ENCODE measurements at places on chromosomes 3 and 15. TPM values are rescaled to one million over a fixed set of nuclear protein-coding genes. Genes with fewer than 3 reads are reported as not detected.

- no peak for DNase-seq
Measured at GRCh38 chr3:187223799-187224198, 26.5 kb downstream of the RTP1 start.

GRCh38 chr3:12312010-12312409 is 23.1 kb downstream of the PPARG start:
- DNase-seq, result no peak

- peak; percentile 49 for DNase-seq
Measured at GRCh38 chr3:48232734-48233133, 8.2 kb upstream of the ZNF589 start.

DNA sequence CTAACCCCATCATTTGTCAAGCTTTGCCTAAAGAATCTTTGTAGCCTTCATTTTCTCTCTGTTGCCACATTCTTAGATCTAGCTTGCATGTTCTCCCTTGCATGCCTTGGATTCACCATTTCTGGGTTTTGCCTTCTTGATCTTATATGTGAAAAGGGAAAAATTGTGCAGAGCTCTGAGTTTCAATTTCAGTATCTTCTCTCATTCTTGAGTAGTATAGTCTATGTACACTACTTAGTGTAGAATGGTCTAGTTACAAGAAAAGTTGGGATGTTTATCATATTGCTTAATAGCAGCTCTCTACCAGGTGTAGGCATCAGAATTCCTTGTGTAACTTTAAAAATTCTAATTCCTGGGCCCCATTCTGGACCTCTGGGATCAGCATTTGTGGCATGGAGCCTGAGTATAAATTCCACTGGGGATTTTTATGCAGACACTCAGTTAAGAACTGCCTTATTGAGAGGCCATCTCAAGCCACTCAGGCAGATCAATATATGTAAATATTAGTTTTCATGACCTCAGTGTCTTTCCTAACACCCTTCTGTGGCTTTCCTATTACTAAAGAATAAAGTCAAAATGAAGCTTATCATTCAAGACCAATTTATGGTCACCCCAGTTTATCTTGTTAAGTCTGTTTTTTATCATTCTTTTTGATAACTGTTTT is 23.4 kb downstream of the GTF2E1 start:
- no peak for DNase-seq

- DNase-seq, result no peak
Measured at GRCh38 chr3:128490915-128491690, 1.9 kb downstream of the GATA2 start.

DNA sequence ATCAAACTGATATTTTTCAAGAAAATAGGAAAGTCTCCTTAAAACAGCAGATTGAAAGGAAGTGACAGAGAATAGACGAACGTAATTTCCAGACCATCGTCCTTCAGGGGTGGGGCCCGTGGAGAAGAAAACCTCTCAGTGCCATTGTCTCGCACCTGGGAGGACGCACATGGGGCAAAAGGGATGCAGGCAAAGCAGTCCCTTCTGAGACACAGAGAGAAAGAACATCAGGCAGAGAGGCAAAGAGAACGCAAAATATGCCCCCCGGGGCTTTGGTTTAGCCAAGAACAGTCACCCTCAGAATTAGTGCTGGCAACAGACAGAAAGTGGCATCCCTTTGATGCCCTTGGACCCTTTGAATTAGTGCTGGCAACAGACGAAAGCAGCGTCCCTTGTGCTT is 37.0 kb downstream of the MUC20 start:
- DNase-seq, result no peak

GRCh38 chr3:52277071-52277964 is 1.1 kb downstream of the WDR82 start:
- DNase-seq, result peak; percentile 90

- DNase-seq, result no peak
Measured at GRCh38 chr3:100650651-100651619, 41.5 kb downstream of the ADGRG7 start.

- DNase-seq, result no peak
Measured at GRCh38 chr3:125191730-125192129, 20.8 kb downstream of the SLC12A8 start.

DNA sequence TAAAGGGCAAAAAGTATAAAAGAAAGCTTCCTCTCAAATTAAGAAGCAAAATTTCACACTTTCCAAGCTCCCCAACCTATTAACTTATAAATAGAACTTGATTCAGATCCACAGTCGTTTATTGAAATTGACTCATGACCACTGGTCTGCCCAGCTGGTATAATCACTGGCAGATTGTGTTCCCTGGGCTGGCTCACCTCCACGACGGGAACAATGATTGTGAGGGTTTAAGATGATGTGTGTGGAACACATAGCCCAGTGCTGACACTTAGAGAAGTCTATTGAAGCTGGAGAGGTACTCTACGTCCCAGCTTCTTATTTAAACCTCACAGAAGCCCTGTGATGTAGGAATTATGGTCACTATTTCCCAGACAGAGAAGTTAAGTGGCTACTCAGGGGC is 90.4 kb downstream of the MB21D2 start:
- DNase-seq, result no peak

DNA sequence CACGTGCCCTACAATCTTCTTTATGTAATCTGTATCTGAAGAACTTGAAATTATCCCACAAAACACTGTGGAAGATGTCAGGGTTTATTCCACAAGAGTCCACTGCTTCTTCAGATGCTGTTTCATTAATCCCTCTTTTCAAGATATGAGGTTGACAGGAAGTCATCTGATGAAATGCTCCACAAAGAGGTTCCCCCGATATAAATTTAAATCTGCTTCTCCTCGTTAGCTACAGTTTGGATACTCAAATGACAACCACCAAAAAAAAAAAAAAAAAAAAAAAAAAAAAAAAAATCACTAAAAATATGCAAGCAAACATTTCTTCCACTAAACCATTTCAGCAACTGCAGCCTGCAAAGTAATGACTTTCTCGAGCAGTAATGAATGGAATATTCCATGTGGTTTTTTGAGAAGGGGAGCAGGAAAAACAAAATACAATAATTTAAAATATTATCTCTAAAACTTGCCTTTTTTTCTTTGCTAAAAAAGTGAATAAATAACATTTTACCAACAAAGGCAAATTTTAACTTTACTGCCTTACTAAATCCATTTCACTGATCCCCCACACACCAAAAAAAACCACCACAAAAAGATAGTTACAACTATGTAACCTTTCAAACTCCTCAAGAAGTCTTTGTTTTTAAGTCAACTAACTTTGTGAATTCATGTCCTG is 37.8 kb downstream of the DLG1 start:
- no peak for DNase-seq

DNA sequence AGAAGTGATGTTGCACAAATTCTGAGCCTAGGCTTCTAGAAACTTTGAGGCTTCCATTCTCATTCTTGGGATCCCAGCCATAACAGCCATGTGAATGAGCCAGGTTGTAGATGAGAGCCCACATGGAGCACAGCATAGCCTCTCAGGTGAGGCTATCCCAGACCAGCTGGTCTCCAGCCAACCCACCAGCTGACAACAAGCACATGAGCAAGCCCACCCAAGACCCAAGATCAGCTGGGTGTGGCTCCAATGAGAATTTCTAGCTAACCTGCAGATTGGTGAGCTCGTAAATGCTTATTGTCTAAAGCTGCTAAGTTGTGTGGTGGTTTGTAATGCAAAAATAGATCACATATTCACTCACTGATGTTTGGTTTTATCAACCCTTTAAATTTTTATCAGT is 14.4 kb downstream of the KY start:
- DNase-seq, result no peak

- DNase-seq, result no peak
Measured at GRCh38 chr3:184366619-184367289, 5.2 kb downstream of the POLR2H start.

DNA sequence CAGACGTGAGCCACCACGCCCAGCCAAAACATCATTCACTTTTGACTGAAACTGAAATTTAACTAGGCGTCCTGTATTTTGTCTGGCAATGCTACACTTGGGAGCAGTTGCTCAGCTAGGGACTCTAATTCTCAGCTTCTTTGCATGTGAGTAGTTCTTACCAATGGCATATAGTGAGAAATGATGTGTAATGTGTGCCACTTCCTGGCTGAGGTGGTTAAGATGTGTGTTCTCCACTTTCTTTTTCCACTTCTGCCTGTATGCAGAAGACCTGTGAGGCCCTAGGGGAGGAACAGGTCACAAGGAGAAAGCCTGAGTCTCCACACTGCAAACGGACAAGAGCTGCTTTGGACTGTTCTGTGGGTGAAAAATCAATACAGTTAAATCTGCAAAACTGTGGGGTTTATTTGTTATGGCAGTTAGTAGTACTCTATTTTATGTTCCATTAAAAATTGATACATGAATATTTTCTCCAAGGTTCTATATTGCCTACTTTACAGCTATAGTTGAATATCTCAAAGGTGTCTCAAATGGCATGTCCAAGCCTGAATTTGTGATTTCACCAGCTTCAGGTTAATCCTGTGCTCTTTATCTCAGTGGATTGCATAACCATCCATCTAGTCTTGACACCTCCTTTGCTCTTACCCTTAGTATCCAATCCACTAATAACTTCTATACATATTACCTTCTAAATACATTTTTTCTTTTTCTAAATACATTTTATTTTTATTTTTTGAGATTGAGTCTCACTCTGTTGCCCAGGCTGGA is 59.3 kb downstream of the NR1D2 start:
- DNase-seq, result no peak

- no peak for DNase-seq
Measured at GRCh38 chr15:101844916-101845315, 32.9 kb downstream of the OR4F15 start.

- no peak for DNase-seq
Measured at GRCh38 chr3:15342246-15342645, 9.9 kb upstream of the SH3BP5 start.

- no peak for DNase-seq
Measured at GRCh38 chr3:187068787-187069186, 70.5 kb downstream of the RPL39L start.

- DNase-seq, result no peak
Measured at GRCh38 chr3:107407355-107407754, 30.1 kb downstream of the CCDC54 start.

- DNase-seq, result no peak
Measured at GRCh38 chr3:149276619-149277018, 55.0 kb upstream of the CP start.

DNA sequence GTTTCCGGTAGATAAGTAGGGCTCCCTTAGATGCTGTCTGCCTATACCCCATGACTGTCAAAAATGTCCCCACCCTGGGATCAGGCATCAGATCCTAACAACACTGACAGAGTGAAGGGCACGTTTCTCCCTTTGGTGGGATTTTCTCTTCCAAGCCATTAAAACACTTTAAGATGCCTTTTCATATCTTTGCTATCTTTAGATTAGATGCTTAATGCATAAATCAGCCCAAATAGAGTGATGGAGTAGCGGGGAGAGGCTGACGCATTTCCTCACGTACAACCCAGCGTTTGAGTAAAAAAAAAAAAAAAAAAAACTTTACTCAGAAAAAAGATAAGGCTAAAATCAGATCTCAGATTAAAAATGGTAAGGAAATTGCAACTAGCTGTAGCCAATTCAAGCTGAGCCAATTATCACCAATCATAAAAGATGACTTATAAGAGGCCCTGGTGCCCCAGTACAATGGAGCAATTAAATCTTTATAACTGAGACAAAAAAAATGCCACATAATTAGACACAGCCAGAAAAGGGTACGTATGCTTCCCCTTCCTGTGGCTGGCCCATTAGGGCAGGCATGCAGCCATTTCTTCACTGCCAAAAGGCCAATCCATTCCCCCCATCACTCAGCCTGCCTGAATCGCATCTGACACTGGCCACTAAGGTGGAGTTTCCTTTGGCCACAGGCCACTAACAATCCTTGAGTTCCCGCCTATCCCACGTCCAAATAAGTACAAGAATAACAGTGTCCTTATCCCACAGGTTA is 45.0 kb downstream of the RFTN1 start:
- peak; percentile 44 for DNase-seq

DNA sequence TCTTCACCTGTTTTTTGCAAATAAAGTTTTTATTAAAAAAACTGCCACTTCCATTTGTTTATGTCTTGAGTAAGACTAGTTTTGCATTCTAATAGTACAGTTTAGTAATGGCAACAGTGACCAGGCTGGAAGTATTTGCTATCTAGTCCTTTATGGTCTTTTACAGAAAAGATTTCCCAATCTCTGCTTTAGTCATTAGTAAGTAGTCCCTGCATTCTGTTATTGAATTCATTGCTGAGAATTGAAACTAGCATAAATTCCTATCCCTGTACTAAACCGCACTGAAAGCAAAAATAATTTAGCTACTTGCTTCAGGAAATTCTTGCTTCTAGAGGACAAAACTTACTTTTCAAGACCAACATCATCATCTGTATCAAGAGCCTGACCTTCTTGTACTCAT is 46.2 kb downstream of the CNTN6 start:
- no peak for DNase-seq

- DNase-seq, result no peak
Measured at GRCh38 chr3:175093748-175094147, 234.6 kb downstream of the NAALADL2 start.

- DNase-seq, result no peak
Measured at GRCh38 chr15:101406036-101406435, 83.5 kb downstream of the PCSK6 start.

GRCh38 chr3:101988596-101988995 is 139.3 kb downstream of the NFKBIZ start:
- DNase-seq, result no peak

DNA sequence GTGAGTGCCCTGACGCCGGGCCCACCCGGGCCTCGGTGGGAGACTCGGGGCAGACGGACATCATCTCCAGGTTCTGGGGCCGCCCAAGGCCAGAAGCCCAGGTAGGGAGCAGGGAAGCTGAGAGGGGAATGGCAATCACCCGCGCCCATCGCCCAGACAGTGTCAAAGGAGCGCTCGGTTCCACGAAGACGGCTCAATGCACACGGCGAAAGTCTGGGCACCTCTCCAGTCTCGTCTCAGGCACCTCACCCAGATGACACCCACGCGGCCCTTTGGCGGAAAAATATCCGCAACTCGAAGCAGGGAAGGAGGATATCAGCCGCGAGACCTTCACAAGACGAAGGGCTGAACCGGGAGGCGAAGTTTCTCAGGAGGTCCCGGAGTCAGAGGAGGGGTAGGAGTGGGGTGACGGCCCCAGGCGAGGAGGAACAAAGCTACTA is 916 bp downstream of the IL17RD start:
- peak; percentile 43 for DNase-seq

GRCh38 chr3:111741181-111741580 is 117.9 kb upstream of the PHLDB2 start:
- no peak for DNase-seq

DNA sequence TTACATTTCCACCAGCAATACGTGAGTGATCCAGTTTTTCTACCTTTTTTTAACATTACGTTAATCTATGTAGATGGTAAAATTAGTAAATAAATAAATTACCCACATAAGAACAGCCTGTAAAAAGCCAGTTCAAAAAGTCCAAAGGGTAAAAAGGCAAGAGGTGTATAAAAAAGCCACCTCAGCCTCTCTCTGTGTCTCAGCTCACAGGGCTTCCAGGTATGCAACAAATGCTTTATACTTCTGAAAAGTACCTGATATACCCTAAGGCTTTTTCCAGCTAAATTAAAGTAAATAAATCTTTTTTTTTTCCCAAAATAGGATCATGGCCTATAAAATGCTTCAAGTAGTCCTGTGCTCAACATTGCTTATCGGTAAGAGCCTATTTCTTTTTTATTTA is at the start of gene C3orf85:
Gene C3orf85 (plus strand): TSS at position 197 of the 400 bp plus-strand sequence. CDS start 129 bp downstream, at position 326.
- DNase-seq, result no peak

MOBP gene
- not detected for total RNA-seq

CCR3 gene
- total RNA-seq, result not detected

KLHL40 gene
- total RNA-seq, result 0.77 TPM

RNU5B-1 gene
- 30.4 TPM for total RNA-seq

ANKRD63 gene
- total RNA-seq, result 0.57 TPM

IMP3 gene
- total RNA-seq, result 39.3 TPM

NRROS gene
- total RNA-seq, result 2.1 TPM

ZNF860 gene
- total RNA-seq, result not detected

TSC22D2 gene
- 12.7 TPM for total RNA-seq

All from heart left ventricle (tissue), 16 donors.